NCI-H2227 treated with DMSO at 0.1 percent for 48 hours (cell line): ENCODE measurements at places on chromosomes 1 and 21.
A peak's percentile ranks its signal among the peaks of the same experiment; 100 is the strongest.

GRCh38 chr21:38249256-38249655, 7.5 kb upstream of the KCNJ15 start:
- DNase-seq = no peak

GRCh38 chr1:201013991-201014815, 9.3 kb downstream of the KIF21B start:
- no peak for DNase-seq

DNA sequence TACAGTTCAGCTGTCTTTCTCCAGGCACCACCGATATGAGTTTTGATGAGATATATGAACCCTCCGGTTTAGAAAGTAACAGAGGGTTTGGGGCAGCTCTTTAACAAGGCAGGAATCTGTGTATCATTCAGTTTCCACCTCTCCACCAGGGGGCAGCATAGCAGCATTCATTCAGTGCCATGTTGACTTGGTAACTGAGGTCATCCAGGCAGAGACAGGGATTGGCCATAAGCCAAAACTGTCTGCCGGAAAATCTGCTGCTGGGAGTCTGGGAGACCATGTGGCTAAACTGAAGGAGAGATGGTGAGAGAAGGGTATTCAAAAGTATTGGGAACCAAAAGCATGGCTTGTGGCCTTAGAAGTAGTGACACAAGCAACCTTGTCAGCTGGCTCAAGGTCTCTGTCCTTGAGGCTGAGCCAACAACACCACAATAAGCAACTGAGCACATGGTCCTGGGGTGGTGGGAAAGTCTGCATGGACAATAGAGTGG, 98.5 kb downstream of the LMX1A start:
- DNase-seq = peak; percentile 19

- DNase-seq = peak; percentile 55
Measured at GRCh38 chr1:44290250-44291094, 64.6 kb downstream of the ERI3 start.

DNA sequence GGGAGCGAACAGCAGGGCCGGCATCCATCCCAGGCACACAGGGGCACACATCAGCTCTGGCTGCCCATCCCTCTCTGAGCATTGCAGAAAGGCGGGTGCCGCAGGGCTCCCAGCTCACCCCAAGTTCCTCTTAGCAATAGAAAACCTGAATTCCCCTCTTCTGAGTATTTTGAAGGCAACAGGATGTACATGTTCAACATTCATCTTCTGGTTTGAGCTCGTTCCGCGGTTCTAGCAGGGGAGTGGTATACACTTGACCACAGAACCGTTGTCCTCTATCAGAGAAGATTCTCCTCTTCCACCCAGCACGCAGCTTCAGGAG, 23.6 kb downstream of the ACTA1 start:
- DNase-seq = no peak

DNA sequence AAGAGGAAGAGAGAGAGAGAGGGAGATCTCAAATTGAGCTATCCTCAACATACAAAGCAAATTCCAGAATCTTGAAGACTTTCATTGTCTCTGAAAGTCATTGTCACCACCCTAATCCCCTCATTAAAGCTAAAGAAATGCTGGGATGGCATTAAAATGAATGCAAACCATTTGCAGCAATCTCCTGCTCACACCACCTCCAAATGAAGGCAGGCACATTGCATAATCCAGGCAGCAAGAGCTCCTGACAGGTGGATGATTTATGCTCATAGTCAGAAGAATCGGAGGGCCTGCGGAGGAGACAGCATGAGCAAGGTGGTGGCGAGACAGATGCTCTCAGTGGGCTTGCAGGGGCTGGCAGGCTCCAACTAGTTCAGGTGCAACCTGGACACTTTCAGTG, 90.2 kb downstream of the ESRRG start:
- peak; percentile 4 for DNase-seq

DNA sequence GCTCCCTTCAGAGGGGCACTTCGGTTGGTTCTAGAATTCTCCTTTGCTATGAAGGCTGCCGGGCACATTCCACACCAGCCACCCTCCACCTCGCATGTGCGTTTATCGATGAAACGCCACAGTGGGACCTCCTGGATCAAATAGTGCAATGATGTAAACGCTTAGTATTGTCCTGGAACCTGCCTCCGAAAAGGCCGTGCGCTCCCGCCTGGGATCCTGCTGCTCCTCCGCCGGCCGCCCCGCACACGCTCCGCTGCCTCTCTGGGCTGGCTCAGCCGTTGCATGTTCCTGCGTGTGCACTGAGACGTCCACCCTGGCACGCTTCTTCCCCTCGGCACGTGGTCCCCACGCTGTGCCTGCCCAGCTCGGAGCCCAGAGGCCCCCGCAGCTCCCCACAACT, 4.0 kb upstream of the TNFRSF14 start:
- DNase-seq = no peak

- no peak for DNase-seq
Measured at GRCh38 chr1:101283443-101283842, 46.6 kb downstream of the S1PR1 start.

GRCh38 chr21:21029164-21029563, 31.0 kb downstream of the NCAM2 start:
- no peak for DNase-seq
